Activated CD8-positive, alpha-beta memory T cell treated with anti-CD3 and anti-CD28 coated beads, Interleukin-2, amount 10 ng/mL, durations not matched to agents 7 days and 5 days (primary cell): ENCODE measurements at places on chromosomes 2 and 18.

DNA sequence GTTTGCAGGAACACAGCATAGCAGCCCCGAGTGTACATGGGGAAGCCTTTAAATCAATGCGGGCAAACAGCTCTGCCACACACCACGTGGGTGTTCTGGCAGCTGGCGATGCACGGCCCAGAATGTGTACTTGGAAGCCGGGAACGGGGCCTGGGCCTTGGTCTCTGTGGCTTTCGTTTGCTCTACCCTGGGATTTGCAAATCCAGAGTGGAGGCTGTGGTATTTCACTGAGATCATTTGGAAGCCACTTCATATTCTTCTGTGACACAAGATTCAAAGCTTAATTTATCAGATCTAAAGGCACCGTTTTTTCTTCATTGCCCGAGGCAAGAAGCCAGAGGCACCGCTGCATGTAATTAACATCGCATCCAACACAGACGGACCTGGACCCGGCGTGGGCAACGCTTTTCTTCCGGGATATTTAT, 246.3 kb upstream of the MYT1L start:
- no peak for DNase-seq

- no peak for DNase-seq
Measured at GRCh38 chr2:96341641-96342040, 6.1 kb downstream of the NCAPH start.

DNA sequence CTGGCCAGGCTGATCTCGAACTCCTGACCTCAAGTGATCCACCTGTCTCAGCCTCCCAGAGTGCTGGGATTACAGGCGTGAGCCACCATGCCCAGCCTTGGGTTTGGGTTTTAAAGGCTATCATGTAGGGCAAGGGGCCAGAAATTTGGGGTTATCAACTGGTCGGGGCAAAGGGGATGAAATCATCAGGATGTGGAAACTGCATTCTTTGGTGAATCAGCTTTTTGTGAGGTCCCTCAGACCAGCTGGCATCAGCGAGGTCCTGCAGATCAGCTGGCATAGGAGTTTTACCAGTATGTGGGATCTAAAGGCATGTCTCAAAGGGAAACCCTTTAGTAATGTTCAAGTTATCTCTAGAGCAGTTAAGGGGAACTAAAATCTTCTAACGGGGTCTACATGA, 6.4 kb upstream of the GEMIN6 start:
- DNase-seq = no peak

DNA sequence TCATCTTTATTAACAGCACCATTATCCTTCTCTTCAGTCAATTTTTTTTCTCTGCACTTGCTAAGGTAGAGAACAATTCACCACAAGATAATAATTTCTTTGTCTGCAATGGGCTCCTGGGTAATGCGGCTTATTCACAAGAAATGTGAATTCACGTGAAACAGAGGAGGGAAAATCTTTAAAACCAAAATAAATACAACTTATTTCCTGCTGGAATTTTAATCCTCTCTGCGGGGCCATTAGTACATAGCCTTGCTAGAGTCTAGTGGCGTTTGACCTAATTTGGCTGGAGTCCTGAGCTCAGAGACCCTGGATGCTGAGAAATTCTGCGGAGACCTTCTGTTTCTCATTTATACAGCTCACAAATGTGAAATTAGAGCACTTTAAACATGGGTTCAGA, 319.3 kb upstream of the MMADHC start:
- no peak for DNase-seq

GRCh38 chr18:48293954-48294898, 115.0 kb downstream of the ZBTB7C start:
- DNase-seq = peak; percentile 33

- DNase-seq = no peak
Measured at GRCh38 chr2:227655454-227655853, 11.2 kb upstream of the SCYGR5 start.

- no peak for DNase-seq
Measured at GRCh38 chr18:11962597-11962996, 18.7 kb upstream of the IMPA2 start.

DNA sequence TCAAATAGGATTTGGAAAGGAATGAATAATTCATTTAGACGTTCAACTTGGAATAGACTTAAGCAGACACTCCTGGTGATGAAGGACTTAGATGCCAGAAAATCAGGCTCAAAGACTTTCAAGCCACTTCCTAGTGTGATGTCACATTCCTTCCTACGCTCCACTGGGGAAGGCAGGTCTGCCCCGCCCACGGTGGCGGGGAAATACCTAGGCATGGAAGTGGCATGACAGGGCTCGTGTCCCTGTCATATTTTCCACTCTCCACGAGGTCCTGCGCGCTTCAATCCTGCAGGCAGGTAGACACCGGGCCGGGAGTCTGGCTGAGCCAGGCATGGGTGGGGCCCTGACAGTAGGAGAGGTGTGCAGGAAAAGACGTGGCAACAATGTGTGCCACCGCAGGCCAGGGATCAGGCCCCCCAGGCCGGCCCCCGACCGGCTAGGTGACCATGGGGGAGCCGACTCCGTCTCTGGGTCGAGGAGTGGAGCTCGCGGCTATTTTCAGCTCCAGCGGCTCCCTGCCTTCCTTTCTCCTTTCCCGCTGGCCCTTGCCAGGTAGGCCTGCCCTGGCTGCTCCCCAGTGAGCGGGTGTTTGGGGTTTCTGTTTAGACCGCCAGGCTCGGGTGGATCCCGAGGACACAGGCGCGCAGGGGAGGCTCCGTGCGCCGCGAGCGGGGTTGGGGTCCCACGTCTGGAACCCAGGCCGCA, at the start of gene IL1RL2:
Gene IL1RL2 (plus strand): TSS at position 233 of the 705 bp plus-strand sequence. CDS start 845 bp downstream, outside the sequence.
- DNase-seq = no peak

DNA sequence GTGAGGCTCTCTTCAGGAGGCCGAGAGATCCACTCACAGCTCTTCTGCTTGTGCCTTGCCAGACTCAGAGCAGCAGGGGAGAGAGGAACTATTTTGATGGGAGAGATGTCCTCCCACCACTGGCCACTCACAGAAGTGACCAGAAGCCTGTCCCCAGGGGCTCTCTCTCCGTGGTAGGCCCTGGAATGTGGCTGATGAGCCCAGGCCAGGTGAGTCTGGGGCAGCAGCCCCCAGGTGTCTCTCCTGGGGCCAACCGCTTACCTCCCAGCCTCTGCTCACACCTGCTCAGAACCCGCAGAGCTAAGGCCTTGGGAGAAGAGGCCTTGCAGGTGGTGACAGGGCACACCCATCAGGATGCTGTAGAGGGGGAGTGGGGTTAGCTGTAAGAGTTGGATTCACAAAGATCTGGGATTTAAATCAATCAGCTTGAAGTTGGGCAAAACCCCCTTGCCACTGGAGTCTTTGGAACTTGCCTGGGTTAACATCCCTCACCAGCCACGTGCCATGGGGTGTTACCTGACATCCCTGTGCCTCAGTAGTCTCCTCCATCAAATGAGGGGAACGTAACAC, 29.1 kb upstream of the ASB18 start:
- no peak for DNase-seq

DNA sequence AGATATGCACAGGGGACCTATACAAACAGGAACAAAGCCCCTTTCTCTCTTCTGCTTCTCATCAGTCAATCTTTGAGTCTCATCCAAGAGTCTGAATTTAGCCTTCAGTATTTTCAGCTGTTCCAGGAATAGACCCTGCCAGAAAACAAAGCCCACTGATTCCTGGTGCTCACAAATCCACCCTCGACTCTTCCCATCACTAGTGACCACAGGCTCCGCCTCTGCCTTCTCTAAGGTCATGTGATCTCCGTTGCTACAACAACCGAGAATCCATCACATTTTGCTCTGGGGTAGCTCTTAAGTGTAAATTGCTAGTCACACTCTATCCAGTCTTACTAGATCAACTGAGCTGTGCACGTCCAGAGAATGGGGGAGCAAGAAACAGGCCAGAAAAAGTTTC, 46.4 kb upstream of the SPTBN1 start:
- DNase-seq = no peak

GRCh38 chr2:73260338-73260984, 23.8 kb downstream of the FBXO41 start:
- peak; percentile 43 for DNase-seq
